CD4-positive, alpha-beta T cell treated with Interferon alpha-2 for 1 hour (primary cell): ENCODE measurements at places on chromosomes 7 and 10.
A peak's percentile ranks its signal among the peaks of the same experiment; 100 is the strongest.

DNA sequence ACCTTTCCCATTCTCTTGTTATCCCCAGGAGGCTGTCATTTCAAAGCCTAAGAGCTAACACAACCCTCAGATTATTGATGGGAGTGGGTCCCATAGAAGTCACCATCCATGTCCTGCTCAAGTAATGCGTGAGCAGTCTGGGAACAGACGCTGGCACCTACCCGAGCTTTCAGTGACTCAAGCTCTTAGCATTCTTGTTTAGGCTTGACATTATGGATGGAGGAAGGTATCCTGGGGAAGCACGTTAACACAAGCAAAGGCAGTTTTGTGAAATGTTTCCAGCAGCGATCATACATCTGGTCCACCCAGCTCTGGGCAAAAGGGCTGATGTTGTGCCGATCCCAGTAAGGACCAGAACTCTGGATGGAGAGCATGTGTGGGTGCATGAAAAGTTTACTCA lies 30.0 kb upstream of the AUTS2 start:
- DNase-seq, result no peak

DNA sequence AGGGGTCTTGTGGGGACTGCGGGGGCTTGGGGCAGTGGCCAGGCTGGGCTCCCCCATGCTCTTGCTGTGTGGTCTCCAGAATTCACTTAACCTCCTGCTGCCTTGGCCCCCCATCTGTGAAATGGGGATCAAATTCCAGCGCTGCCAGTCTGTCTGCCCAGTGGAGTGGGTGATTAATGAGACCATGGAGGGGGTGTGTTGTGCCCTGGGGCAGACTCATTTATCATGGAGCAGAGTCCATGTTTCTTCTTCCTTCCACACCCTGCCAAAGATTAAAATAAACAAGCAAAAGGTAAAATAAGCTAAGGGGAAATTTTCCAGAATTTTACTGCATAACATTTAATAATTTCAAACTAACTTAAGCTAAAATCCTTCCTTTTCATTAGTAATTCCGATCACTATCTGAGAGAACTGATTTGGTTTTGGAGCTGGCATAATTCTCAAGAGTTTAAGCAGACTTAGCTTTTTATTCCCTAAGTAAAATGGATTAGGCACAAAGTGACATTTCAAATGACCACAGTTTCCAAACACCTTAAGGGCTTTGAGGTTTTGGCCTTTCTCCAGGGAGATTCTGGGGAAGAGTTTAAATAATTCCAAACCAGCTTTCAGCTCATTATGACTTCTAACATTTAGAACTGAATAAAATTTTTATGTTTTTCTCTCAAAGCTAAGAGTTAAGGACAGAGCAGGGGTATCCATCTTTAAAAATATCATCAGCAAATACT lies 211.9 kb downstream of the CXCL12 start:
- no peak for DNase-seq

- no peak for DNase-seq
These were observed 43.2 kb downstream of the MTURN start for GRCh38 chr7:30177965-30178364.

DNA sequence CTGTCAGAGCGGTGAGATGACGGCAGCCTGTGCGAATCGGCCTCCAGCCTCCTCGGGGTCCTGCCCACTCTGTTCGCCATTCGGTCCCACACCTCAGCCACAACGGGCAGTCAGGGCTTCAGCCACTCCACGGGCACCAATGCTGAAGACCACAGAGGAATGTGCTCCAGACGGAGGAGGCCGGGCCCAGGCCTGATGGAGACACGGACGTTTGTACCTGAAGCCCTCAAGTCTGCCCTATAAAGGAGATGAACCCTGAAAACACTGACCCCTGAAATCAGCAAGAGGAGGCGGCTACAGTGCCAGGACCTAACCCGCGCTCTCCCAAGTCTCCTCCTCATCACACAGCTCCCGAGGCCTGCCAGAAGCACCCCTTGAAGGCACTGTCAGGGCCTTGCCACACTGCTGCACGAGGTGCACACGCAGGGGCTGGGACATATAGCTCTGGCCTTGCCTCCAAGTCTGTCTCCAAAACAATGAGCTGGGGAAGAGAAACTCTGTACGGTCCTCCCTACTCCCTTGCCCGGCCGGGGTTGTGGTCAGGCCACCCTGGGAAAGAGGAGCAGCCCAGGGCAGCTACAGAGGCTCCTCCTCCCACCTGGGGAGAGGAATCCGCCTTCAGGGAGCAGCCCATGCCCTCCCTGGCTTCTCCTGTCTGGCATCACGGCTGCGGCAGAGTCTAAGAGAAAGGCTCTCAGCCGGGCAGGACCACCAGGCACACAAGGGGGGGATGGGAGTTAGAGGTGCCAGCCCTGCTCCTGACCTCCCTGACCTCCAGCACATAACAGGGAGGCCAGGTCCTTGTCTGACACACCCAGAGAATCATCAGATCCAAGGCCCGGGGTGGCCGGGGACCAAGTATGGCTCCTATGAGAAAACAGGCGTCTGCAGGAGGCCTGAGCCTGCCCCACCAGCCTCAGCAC lies 310.1 kb downstream of the PTPRN2 start:
- no peak for DNase-seq

DNA sequence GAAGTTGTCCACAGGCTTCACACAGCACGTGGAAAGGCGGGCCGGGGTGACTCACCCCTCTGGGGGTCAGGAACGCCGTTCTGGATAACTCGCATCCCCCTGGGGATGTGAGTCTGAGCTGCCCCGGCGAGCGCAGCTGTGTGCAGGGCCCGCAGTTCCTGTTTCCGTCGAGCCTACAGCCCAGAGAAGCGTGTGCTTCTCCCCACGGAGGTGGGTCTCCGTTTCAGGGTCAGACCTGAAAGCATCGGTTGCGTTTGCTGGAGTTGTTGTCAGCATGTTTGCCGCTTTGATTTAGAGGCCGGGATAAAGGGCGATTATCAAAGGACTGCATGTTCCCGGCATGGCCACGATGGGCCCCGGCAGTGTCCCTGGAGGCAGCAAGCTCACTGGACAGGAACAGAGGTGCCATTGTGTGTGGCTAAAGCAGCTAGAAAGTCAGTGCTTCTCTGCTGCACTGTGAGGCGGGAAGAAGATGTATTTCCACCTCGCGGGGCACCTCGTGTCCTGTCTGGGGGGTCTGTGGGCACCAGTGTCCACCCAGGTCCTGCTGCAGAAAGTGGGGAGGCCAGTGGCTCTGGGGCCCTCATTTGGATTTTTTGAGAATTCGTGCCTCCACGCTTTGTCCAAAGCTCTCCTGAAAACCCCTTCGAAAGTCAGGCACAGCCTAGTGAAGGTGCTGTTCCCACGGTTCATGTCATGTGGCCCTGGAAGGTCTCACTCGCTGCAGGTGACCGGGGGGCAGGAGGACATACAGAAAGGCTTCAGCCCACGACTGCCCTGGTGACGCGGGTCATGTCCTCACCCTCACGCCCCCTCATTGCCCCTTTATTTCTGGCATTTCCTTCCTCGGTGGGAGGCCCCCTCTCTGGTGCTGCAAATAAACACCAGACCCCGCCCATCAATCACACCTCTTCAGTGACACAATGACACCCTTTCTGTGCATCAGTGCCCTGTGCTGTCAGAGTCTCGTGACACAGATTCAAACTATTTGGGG lies 27.4 kb upstream of the GDI2 start:
- DNase-seq, result no peak

DNA sequence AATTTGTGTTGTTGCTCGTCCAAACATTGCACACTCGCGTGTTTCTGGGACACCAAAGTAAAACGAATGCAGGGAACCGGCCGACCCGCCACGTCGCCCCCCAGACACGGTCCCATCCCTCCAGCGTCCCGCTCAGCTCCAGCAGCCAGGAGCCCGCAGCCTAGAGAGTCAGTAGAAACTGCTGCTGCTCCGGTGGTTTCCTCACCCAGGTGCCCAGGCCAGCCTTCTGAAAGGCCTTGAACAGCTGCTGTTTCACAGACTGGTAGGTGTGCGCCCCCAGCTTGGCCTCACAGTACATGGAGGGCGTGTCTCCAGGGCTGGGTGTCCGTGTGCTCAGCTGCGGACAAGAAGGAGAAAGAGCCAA lies 126.8 kb downstream of the WDR37 start:
- DNase-seq, result no peak

DNA sequence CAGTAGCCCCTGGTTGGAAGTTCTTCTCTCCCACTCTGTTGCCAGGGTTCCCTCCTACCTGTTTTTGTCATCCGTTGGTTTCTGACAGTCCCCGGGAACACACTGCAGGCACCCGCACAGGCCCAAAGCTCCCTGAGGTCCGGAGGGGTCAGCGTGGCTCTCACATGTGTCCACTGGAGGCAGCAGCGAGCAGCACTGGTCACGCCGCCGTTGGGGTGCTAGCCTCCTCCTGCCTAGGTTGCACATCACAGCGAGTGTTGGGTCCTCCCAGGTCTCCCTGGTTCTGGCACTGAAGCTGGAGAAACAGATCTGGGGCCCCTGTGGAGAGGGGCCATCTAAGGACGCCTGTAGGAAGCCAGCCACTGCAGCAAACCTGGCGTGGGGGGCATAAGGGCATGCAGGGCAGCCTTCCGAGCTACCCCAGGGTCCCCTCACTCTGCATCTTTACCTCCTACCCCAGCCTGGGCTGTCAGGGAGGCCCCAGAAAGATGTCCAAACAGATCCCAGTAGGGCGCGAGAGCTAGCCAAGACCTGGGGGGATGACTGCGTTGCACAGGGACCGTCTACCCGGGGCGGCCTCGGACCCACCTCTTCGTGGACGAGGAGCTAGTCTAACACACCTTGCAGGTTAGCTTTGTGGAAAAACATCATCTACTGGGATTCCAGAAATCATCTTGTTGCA lies 28.9 kb downstream of the LRRC27 start:
- peak; percentile 20 for DNase-seq

GRCh38 chr10:59913547-59914237 lies 7.3 kb upstream of the CCDC6 start:
- no peak for DNase-seq

GRCh38 chr10:133142523-133143199 lies 17.4 kb upstream of the KNDC1 start:
- DNase-seq, result no peak

DNA sequence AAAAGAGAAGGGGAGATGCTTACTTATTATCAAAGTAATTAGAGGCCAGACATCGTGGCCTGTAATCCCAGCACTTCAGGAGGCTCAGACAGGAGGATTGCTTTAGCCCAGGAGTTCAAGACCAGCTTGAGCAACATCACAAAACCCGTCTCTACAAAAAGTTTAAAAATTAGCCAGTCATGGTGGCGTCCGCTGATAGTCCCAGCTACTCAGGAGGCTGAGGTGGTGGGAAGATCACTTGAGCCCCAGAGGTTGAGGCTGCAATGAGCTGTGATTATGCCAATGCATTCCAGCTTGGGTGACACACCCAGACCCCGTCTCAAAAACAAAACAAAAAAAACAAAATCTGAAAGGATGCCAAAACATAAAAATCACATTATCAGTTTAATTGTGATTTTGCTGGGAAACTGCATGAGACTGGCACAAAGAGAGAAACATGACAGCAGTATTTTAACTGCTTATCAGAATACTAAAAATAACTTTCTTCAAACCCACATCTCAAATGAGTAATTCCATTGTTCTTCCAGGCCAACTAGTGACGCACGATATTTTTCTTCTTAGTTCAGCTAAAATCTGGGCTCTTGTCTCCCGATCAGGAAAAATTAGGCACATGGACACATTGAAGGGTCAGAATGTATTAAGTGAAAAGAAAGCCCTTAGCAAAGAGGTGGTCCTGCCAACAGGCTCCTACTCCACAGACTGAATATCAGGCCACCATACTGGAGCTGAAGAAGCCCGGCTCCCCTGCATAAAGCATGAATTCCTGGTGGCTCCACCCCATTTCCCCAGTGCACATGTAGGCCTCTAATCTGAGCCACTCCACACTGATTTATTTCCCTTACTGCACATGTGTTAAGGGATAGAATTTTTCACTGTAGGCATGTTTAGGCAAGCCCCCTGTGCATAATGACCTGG lies 9.6 kb upstream of the CCM2 start:
- no peak for DNase-seq

DNA sequence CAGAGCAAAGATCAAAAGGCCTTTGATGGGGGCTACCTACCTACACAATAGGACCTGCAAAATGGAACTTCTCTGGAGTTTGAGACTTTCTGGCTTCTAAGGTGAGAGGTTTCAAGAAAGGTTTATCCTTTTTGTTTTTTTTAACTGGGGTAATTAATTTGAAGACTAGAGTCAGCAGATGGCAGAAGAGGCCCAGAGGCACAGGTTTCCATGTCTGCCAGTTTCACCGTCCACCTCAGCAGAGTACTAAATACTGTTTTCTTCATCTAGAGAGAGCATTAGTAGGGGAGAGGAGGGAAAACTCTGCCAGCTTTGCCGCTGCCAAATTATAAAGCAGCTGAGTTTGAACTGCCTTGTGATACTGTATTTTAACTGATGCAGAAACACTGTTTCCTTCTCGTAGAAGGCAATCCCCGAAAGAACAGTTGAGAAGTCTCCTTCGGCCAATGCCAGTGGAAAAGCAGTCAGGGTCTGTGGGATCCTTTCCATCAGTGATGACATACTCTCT lies 138.7 kb downstream of the SLC25A13 start:
- no peak for DNase-seq

GRCh38 chr7:25659841-25660240 lies 431.6 kb upstream of the NPVF start:
- DNase-seq, result no peak

DNA sequence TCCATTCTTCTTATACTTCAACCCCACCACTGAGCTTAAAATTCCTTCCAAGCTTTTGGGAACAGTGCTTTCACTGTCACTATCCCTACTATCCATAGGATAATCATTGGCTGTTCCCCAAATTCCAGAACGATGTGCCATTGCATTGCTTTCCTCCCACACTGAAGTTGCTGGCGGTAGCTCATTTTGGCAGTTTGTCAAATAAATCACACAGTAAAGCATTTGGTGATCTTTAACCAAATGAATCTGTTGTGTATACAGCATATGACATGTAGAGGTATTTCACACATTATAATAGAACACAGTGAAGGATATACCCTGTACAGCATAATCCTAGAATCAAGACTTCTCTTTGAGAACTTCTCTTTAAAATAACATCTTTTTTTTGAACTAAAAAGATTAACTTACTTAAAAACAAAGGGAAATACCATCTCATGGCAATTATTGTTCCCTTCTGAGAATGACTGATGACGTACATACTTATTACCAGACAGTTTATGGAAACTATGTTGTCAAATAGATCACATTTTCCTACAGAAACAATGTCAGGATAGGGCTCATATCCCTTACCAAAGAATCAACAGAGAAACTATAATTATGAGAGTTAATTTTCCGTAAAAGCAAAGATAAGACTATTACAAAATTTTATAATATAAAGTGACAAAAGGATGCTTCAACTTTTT lies 93.6 kb downstream of the CTNNA3 start:
- DNase-seq, result no peak

GRCh38 chr10:119726676-119727261 lies 919 bp downstream of the INPP5F start:
- no peak for DNase-seq

DNA sequence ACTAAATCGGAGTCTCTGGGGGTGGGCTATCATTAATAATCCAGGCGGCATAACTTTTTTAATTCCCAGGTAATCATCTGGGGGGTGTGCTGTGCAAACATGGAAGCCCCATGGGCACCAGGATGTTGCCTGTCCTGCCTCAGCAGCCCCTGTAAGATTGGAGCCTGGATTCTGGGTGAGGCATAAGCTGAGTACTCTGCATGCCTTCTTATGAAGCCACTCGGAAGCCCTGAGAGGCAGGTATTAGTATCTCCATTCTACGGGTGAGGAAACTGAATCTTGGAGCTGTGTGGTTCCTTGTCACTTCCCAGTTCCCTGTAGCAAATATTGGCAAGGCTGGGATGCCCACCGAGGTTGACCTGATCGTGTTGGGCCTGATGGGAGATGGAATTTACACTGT lies 7.4 kb upstream of the OPN4 start:
- DNase-seq, result no peak
